ENCODE measurements at places on chromosomes 7 and 10.

DNA sequence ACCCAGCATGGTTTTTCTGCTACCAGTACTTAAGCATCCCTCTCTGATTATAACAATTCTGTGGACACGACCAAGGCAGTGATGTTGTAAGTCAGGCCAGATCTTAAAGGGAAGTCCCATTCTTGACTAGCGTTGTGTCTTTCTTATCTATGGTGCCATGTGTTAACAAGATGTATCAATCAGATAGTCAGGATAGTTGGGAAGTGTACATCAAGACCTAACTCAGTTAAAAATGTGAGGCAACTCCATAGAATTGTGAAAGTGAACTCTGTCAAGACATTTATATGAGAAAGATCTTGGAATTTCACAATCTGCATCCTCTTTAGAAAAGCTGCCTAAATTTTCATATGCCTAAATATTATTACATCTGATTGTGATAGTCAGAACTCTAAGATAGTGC lies 341.7 kb upstream of the SEMA3D start:
- DNase-seq = no peak

- no peak for DNase-seq
Observed at GRCh38 chr10:129969184-129969910, 5.3 kb upstream of the EBF3 start.

DNA sequence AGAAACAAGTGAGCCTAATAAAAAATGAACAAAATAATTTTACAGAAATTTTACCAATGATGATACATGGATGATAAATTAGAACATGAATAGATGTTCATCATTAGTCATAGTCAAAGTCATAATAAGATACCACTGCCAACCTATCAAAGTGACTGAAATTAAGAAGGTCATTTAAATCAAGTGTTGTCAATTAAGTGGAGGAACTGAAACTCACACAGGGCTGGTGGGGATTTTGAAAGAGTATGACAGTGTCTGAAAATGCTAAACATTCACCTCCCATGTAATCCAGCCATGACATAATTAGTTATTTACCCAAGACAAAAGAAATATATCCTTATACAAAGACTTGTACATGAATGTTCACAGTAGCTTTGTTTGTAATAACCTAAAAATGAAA lies 57.1 kb upstream of the DYNC1I1 start:
- no peak for DNase-seq

DNA sequence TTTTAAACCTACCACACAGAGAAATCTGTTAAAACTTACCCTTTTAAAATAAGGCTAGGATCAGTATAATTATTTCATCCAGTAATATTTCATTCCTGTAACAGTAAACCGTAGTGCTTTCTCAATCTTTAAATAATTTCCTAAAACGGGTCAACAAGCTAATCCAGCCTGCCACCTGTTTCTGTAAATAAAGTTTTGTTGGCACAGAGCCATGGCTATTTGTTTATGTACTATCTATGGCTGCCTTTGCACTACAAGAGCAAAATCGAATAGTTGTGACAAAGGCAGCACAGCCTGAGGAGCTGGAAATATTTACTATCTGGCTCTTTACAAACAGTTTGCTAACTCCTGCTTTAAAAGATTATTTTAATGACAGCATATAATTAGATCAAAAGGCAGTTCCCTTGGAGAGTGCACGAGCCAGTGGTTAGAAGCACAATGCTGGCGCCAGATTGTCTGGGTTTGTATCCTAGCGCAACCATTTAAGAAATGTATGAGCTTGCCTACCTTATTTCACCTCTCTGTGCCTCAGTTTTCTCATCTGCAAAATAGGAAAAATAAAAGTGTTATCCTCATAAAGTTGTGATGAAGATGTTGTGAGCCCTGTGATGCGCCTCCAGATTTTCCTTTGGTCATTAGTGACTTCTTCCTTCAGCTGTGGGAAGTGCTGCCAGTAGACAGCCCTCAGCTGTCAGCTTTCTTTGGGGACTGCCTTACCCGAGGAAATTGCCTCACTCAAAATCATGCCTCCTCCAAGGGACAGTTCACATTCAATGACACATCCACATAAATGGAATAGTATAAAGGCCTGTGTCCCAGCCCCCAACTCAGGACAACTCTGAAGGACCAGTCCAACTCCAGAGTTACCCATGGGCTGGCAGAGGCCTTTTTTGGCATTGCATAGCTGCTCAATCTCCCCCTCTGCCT lies 11.8 kb upstream of the MIOS start:
- no peak for DNase-seq

- no peak for DNase-seq
Observed at GRCh38 chr7:7902845-7903244, 65.8 kb upstream of the GLCCI1 start.

DNA sequence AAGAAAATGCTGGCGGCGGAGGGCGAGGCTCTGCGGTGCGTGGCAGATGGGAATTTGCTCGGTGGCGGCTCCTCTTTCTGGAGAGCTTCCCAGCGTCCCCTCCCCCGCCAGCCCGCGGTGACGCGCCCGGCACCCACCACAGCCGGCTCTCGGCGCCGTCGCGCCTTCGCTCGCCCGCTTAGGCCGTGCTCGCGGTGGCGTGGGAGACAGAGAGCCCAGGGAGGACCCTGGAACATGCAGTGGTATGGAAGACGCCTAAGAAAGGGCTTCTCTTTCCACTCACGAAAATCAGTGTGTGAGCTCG lies 576 bp upstream of the CSGALNACT2 start:
- no peak for DNase-seq

- no peak for DNase-seq
Observed at GRCh38 chr10:76401006-76401405, 969.6 kb downstream of the LRMDA start.

DNA sequence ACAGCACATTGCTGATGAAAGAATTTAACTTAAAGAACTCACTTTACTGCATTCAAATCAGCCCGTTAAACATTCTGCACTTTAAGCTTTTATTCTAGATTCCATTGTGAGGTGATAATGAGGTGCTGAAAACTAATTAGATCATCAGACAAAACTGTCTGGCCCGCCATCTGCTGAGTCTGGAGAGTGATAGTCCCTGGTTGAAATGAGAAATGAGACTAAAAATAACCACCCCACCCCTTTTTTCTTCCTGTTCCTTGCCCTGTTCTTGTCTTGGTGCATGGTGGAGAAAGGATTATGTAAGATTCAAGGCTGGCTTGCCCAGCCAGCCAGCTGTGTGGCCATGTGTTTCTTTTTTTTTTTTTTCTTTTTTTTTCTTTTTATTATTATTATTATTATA lies 277.0 kb upstream of the COBL start:
- DNase-seq = no peak

DNA sequence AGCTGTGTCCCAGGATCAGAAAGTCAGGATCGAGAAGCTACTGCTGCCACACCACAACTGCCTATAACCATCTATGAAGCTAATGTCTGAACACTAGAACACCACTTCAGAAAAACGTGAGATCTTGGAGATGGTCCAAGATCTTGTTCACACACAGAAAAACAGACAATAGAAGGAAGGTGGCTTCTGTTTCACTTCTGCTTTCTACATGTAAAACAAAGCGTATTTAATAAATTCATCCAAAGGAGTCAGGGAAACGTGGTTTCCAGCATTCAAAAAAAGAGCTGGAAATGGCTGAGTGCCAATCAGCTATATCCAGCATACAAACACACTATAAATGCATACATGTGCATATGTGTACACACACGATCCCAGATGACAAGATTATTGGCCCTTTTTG lies 70.2 kb upstream of the CCDC71L start:
- no peak for DNase-seq

- DNase-seq = no peak
Observed at GRCh38 chr10:79927111-79927828, 21.6 kb downstream of the SFTPD start.

GRCh38 chr10:52621635-52622079 lies 150.9 kb downstream of the MBL2 start:
- no peak for DNase-seq

- DNase-seq = no peak
Observed at GRCh38 chr7:23247603-23248335, 1.2 kb downstream of the GPNMB start.

- no peak for DNase-seq
Observed at GRCh38 chr10:129105266-129105665, 361.8 kb upstream of the MGMT start.

DNA sequence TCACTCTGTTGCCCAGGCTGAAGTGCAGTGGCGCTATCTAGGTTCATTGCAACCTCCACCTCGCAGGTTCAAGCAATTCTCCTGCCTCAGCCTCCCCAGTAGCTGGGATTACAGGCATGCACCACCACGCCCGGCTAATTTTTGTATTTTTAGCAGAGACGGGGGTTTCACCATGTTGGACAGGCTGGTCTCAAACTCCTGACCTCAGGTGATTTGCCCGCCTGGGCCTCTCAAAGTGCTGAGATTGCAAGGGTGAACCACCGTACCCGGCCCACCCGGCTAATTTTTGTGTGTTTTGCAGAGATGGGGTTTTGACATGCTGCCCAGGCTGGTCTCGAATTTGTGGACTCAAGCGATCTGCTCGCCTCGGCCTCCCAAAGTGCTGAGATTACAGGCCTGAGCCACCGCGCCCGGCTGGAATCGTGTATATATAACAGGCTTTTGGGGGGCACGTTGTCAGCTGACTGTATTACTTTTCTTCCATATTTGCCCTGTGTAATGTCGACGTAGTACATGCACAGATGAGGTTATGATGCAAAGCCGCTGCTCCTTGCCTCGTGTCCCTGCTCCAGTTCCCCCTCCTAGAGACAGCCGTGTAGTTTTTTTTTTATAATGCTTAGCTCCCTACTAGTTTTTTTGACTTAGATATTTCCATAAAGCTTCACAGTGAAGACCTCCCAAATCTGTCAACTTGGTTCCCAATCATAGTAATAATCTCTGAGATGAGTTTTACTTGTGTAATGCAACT lies 883 bp upstream of the TRA2A start:
- DNase-seq = no peak

DNA sequence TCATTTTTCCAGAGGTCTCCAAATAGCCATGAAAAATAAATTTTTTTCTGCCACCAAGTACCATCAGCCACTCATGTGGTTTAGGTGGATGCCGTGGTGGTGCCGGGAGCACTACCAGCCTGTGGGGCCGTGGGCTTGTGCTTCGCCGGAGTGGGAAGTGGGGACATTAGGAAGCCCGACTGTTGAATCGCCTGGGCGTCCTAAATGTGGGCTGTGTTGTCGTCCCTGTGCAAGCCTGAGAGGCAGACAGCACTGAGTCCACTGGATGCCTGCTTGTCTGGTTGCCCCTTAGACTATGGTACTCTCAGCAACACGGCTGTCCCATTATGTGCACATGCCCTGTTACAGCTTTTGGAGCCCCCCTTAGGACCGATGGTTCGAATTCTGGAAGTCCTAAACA lies 59.9 kb downstream of the MGMT start:
- DNase-seq = no peak

GRCh38 chr7:92282930-92283329 lies 37.2 kb downstream of the ANKIB1 start:
- DNase-seq = no peak

DNA sequence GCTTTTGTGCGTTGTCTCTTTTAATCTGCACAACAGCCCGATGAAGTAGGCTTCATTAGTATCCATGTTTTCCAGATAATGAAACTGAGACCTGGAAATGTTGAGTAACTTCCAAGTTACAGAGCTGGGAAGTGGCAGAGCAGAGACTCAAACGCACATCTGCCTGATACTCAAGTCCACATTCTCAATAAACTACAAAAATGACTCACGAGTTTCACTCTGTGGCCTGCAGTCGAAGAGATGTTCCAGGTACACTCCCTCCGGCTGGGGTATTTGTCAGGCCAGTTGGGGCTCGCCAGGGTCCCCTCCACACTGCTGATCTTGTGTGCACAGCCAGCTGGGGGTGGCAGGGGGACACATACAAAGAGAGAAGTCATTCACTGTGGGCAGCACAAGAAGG lies 17.7 kb upstream of the OPALIN start:
- no peak for DNase-seq

DNA sequence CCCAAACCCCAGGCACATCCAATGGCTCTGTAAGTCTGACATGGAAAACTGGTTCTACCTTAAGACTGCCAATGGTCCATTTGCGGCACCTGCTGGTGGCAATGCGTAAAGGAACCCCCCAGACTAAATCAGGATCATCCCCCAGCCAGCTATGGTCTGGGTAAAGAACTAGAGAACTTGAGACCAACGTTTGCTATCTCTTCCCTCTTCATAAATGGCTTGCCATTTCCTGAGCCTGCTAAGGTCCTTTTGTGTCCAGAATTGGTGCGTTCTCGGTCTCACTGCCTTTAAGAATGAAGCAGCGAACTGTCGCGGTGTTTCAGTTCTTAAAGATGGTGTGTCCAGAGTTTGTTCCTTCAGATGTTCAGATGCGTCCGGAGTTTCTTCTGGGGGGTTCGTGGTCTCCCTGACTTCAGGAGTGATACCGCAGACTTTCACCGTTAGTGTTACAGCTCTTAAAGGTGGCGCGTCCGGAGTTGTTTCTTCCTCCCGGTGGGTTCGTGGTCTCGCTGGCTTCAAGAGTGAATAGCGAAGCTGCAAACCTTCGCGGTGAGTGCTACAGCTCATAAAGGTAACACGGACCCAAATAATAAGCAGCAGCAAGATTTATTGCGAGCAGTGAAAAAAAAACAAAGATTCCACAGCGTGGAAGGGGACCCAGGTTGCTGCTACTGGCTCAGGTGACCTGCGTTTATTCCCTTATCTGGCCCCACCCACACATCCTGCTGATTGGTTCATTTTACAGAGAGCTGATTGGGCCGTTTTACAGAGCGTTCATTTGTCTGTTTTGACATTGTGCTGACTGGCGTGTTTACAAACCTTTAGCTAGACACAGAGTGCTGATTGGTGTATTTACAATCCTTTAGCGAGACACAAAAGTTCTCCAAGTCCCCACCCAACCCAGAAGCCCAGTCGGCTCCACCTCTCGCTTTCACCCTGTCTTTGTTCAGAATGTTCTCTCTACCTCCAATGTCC lies 95.4 kb downstream of the ELMO1 start:
- peak; percentile 15 for DNase-seq
